ENCODE measurements at places on chromosomes 2 and 18. TPM values are rescaled to one million over a fixed set of nuclear protein-coding genes. Genes with fewer than 3 reads are reported as not detected.

Gene PFN4
- 0.14 TPM for total RNA-seq

Gene PLCD4
- total RNA-seq = 1.6 TPM

Gene PSMA8
- total RNA-seq = not detected

Gene SP140L
- total RNA-seq = 8.2 TPM

Gene MYO3B
- total RNA-seq = not detected

Gene CPO
- not detected for total RNA-seq

Gene SERPINB13
- total RNA-seq = not detected

Gene CGREF1
- total RNA-seq = 1.7 TPM

Gene FAP
- total RNA-seq = 0.21 TPM

Gene NPPC
- not detected for total RNA-seq

Gene XDH
- total RNA-seq = not detected

Gene RBFA
- 48.2 TPM for total RNA-seq

Gene BOLL
- not detected for total RNA-seq

Gene TNFAIP6
- not detected for total RNA-seq
